ENCODE measurements at places on chromosomes 7 and 10.

DNA sequence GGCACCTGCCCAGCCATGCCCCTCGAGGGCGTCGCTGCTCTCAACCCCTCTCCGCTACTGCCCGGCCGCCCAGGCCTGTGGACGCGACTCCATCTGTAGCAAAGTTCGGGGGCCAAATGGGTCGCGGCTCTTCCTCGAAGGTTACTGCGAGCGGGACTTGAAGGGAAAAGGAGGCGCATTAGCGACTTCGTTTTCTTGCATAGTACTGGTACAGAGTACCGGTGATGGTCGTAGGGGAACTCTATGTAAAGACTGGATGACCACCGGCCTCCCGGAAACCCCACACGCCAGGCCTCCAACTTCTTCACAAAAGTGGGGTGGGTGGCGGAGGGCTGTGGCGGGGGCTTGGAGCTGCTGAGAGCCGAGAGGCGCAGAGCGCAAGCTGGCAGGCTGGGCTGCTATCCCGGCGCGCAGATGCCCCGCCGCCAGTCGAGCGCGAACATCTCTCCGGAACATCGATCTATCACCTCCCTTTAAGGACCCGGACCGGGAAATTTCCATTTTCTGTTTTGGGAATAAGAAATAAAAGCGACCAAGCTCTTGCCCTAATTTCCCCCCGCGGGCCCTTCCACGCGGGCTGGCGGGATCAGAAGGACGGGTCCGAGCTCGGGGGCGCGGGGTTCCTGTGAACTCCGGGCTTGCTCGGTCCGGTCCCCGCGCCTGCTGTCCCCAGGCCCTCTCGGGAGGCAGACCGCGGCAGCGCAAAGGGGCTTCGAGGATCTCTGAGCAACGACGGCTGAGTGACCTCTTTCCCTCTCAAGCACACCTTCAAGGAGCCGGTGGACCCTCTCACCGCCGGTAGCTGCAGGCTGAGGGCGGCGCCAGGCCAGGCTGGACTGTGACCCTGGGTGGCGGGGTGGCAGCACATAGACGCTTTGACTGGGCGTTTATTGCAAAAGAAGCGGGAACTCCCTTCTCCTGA is 12.2 kb upstream of the FEZF1 start:
- peaks cover 18% of the 10 kb centered on the region for H3K27me3 ChIP-seq
- no peak overlapping the region for H3K4me3 ChIP-seq
- no peak overlapping the region for H3K27ac ChIP-seq
- no peak for DNase-seq
- no peaks in the 10 kb centered on the region for H3K36me3 ChIP-seq

GRCh38 chr10:101725296-101726114 is 30.5 kb upstream of the FBXW4 start:
- no peak for DNase-seq
- no peak overlapping the region for H3K27ac ChIP-seq
- H3K36me3 ChIP-seq, result no peaks in the 10 kb centered on the region
- no peaks in the 10 kb centered on the region for H3K4me1 ChIP-seq
- H3K27me3 ChIP-seq, result no peaks in the 10 kb centered on the region

- no peaks in the 10 kb centered on the region for H3K27me3 ChIP-seq
- H3K27ac ChIP-seq, result no peak overlapping the region
- DNase-seq, result no peak
- H3K4me3 ChIP-seq, result no peak overlapping the region
- H3K36me3 ChIP-seq, result peaks cover 30% of the 10 kb centered on the region
- no peaks in the 10 kb centered on the region for H3K4me1 ChIP-seq
Observed at GRCh38 chr7:135179321-135179925, 8.9 kb upstream of the CYREN start.

DNA sequence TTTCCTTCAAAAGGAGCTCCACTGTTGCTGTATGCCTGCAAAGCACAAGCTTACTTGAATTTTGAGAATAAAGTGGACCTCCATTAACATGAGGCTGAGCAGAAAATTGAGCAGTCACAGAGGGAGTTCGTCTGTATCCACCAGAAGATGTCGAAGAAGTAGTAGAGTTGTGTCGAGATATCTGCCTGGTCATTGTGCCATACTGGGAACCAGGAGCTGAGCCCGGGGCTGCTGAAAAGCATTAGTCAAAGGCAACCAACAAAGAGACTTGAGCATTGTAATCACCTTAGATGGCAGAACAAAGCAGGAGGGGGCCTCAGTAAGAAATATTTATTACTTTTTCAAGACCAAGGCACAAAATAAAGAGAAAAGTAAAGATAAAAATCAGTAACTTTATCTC is 61.5 kb downstream of the PDSS1 start:
- H3K4me3 ChIP-seq, result no peak overlapping the region
- H3K4me1 ChIP-seq, result no peaks in the 10 kb centered on the region
- H3K27me3 ChIP-seq, result no peaks in the 10 kb centered on the region
- no peak for DNase-seq
- H3K36me3 ChIP-seq, result peaks cover 3% of the 10 kb centered on the region

DNA sequence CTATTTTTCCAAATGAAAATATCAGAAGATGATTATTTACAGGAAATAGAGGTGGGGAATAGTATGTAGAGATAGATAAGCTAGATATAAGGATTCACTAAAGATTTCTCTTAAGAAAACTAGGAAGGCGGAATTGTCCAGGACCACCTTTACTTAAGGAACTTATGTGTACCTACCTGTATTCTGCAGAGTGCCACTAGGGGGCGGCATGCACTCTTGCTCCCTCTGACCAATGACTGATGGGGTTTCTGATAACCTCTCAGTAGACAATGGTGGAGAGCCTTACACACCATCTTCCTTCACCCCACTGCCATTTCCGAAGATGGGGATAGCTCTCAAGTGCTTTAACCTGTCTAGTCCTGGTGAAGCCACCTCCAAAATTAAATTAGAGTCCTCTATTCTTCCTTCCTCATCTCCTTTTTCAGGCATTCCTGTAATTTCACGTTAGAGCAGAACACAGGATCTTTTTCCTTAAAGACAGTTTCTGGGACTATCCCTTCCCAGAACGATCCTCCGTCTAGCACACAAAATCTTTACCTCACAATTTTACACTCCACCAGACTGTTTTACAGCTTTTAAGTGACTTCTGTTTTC is 453.1 kb downstream of the SORCS1 start:
- H3K4me1 ChIP-seq, result no peaks in the 10 kb centered on the region
- H3K27me3 ChIP-seq, result no peaks in the 10 kb centered on the region
- no peak overlapping the region for H3K27ac ChIP-seq
- H3K36me3 ChIP-seq, result no peaks in the 10 kb centered on the region
- H3K4me3 ChIP-seq, result no peak overlapping the region
- DNase-seq, result no peak

DNA sequence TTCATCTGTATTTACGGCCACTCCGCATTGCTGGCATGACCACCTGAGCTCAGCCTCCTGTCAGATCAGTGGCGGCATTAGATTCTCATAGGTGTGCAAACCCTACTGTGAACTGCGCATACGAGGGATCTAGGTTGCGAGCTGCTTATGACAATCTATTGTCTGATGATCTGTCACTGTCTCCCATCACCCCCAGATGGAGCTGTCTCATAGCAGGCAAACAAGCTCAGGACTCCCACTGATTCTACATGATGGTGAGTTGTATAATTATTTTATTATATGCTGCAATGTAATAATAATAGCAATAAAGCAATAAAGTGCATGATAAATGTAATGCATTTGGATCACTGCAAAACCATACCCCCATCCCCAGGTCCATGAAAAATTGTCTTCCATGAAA is 1172.9 kb upstream of the AUTS2 start:
- H3K36me3 ChIP-seq, result no peaks in the 10 kb centered on the region
- no peak overlapping the region for H3K27ac ChIP-seq
- no peak overlapping the region for H3K4me3 ChIP-seq

DNA sequence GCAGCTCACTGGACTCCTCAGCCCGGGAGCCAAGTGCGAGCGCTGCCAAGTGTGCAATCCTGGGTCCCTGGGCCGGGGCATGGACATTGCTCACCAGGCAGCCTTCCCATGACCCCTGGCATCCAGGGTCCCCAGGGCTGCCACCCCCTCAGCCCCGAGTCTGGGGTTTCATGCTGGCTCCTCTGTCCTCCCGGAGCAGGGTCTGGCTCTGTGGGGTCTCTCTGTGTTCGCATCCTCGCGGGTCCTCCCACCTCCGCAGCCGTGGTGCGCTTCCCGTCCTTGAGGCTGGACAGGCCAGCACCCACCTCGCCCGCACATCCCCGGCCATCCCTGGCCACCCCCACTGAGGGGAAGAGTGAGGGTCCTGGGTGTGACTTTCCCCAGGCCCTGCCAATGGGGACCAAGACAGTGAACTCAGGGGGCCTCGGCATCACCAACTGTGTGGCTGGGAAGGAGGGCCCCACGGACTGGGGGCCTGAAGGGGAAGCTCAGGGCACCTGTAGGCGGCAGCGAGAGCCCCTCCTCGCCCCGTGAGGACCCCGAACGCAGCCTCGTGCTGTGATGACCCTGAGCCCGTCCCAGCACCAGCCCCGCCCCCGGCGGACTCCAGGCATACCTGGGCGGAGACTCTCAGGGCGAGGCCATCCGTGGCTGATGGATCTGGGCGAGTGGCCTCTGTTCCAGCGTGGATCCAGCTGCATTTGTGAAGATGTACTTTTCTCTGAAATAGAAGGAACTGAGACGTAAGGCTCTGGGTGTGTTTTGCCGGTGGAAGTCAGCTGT is 50.3 kb upstream of the CFAP46 start:
- no peaks in the 10 kb centered on the region for H3K4me1 ChIP-seq
- no peaks in the 10 kb centered on the region for H3K36me3 ChIP-seq
- H3K4me3 ChIP-seq, result no peak overlapping the region
- H3K27ac ChIP-seq, result no peak overlapping the region

GRCh38 chr7:6278749-6279310 is 6.4 kb upstream of the CYTH3 start:
- H3K4me3 ChIP-seq, result no peak overlapping the region
- no peaks in the 10 kb centered on the region for H3K4me1 ChIP-seq
- no peaks in the 10 kb centered on the region for H3K36me3 ChIP-seq
- peak; percentile 39 for DNase-seq
- H3K27me3 ChIP-seq, result no peaks in the 10 kb centered on the region
- H3K27ac ChIP-seq, result no peak overlapping the region

All from sigmoid colon (tissue), 7 donors.